ENCODE measurements at places on chromosomes 2 and 18. TPM values are rescaled to one million over a fixed set of nuclear protein-coding genes. Genes with fewer than 3 reads are reported as not detected.

- H3K27ac ChIP-seq, result no peak overlapping the region
- DNase-seq, result no peak
- H3K27me3 ChIP-seq, result no peaks in the 10 kb centered on the region
- H3K4me3 ChIP-seq, result no peak overlapping the region
- H3K4me1 ChIP-seq, result no peaks in the 10 kb centered on the region
Measured at GRCh38 chr2:65265671-65266045, 38.0 kb downstream of the ACTR2 start.

GRCh38 chr2:112749755-112750559, 14.5 kb downstream of the CKAP2L start:
- H3K4me1 ChIP-seq, result peaks cover 9% of the 10 kb centered on the region
- H3K27ac ChIP-seq, result no peak overlapping the region
- no peak overlapping the region for H3K4me3 ChIP-seq
- H3K27me3 ChIP-seq, result no peaks in the 10 kb centered on the region
- H3K36me3 ChIP-seq, result no peaks in the 10 kb centered on the region

- H3K4me1 ChIP-seq, result no peaks in the 10 kb centered on the region
- DNase-seq, result no peak
- H3K4me3 ChIP-seq, result no peak overlapping the region
- no peaks in the 10 kb centered on the region for H3K27me3 ChIP-seq
- H3K36me3 ChIP-seq, result no peaks in the 10 kb centered on the region
- no peak overlapping the region for H3K27ac ChIP-seq
Measured at GRCh38 chr2:72963423-72964145, 46.3 kb downstream of the EMX1 start.

- H3K27ac ChIP-seq, result no peak overlapping the region
- no peak for DNase-seq
- H3K27me3 ChIP-seq, result no peaks in the 10 kb centered on the region
- H3K4me3 ChIP-seq, result no peak overlapping the region
- H3K36me3 ChIP-seq, result no peaks in the 10 kb centered on the region
- H3K4me1 ChIP-seq, result no peaks in the 10 kb centered on the region
Measured at GRCh38 chr2:189249171-189249570, 69.6 kb upstream of the COL5A2 start.

DNA sequence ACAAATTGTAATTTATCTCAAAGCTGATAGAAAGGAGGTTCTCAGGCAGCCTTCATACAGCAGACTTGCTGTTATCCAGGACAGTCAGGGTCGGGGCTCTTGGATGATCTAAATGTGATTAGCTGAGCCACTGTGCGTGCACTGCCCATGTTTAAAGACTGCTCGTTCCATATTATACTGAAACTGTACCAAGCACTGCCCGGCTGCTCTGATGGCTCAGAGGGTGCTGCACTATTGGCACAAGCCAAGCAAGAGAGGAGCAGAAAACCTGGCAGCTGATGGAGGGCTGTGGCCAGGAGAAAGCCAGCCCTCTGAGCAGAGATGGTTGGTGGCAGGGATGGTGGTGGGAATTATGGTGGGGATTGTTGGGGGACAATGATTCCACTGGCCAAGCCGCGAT, 63.4 kb downstream of the COL6A3 start:
- H3K27me3 ChIP-seq, result no peaks in the 10 kb centered on the region
- no peak for DNase-seq
- H3K4me3 ChIP-seq, result no peak overlapping the region
- H3K36me3 ChIP-seq, result no peaks in the 10 kb centered on the region

GRCh38 chr2:221124532-221125240, 447.4 kb downstream of the EPHA4 start:
- no peak overlapping the region for H3K4me3 ChIP-seq

- H3K36me3 ChIP-seq, result no peaks in the 10 kb centered on the region
- H3K27me3 ChIP-seq, result peaks cover 5% of the 10 kb centered on the region
- peaks cover 25% of the 10 kb centered on the region for H3K4me1 ChIP-seq
- DNase-seq, result no peak
- H3K27ac ChIP-seq, result no peak overlapping the region
Measured at GRCh38 chr18:45833846-45834245, 8.4 kb downstream of the SIGLEC15 start.

- H3K4me1 ChIP-seq, result no peaks in the 10 kb centered on the region
- DNase-seq, result no peak
- no peak overlapping the region for H3K27ac ChIP-seq
- H3K4me3 ChIP-seq, result no peak overlapping the region
- no peaks in the 10 kb centered on the region for H3K27me3 ChIP-seq
Measured at GRCh38 chr2:2253172-2254016, 77.7 kb downstream of the MYT1L start.

GRCh38 chr2:109164739-109165221, 35.8 kb downstream of the SH3RF3 start:
- no peaks in the 10 kb centered on the region for H3K27me3 ChIP-seq
- H3K27ac ChIP-seq, result no peak overlapping the region
- H3K4me1 ChIP-seq, result peaks cover 5% of the 10 kb centered on the region
- H3K36me3 ChIP-seq, result no peaks in the 10 kb centered on the region
- H3K4me3 ChIP-seq, result no peak overlapping the region
- peak; percentile 22 for DNase-seq

- no peak overlapping the region for H3K27ac ChIP-seq
- H3K4me1 ChIP-seq, result no peaks in the 10 kb centered on the region
- no peaks in the 10 kb centered on the region for H3K27me3 ChIP-seq
- no peak for DNase-seq
Measured at GRCh38 chr18:75783566-75784281, 356.2 kb upstream of the SMIM21 start.

DNA sequence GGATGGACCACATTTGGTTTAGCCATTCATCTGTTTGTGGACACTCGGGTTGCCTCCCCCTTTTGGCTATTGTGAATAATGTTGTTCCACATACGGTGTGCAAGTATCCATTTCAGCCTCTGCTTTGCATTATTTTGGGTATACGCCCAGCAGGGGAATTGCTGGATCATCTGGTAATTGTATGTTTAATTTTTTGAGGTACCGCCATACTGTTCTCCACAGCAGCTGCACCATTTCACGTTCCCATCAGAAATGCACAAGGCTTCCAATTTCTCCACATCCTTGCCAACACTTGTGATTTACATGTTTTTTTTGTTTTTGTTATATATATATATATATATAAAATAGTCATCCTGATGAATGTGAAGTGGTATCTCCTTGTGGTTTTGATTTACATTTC, 54.6 kb upstream of the TWIST2 start:
- H3K27me3 ChIP-seq, result no peaks in the 10 kb centered on the region
- H3K4me3 ChIP-seq, result no peak overlapping the region
- H3K27ac ChIP-seq, result no peak overlapping the region
- no peaks in the 10 kb centered on the region for H3K4me1 ChIP-seq
- no peaks in the 10 kb centered on the region for H3K36me3 ChIP-seq
- DNase-seq, result no peak

DNA sequence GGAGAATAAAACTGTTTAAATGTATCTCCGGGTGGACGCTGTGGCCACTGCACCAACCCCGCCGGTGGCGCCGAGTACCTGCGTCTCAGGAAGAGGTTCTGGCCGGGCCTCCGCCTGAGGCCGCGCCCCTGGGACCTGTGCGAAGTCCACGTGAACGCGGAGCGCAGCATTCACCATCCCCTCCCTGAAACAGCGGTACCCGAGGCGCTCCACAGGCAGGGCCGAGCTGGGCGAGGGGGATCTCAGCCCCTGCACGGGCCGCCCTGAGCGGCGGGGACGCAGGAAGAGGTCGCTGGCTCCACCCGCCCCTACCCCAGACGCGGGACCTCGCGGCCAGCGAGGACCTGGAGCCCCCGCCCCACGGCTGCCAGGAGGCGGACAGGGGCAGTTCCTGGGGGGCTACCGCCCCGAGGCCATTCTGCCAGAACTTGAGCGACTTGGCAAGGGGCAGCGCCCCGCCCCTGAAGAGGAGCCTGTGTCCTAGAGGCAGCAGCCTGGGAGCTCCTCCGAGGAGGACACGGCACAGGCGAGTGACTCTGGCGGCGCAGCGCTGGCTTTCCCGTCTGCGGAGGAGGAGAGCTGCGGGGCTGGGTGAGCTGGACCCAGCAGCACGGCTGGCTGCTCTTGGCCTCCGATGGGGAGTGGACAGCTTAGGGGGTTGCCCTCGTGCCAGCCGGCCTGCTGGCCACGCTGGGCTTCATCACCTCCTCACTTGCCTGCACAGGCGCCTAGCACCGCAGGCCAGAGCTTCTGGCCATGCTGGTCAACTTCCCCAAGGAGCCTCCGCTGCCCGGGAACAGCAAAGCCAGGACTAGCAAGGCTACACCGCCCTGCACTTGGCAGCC, 9.7 kb upstream of the TEKT4 start:
- H3K4me1 ChIP-seq, result peaks cover 19% of the 10 kb centered on the region
- peak; percentile 14 for DNase-seq
- no peaks in the 10 kb centered on the region for H3K36me3 ChIP-seq
- no peak overlapping the region for H3K27ac ChIP-seq

DNA sequence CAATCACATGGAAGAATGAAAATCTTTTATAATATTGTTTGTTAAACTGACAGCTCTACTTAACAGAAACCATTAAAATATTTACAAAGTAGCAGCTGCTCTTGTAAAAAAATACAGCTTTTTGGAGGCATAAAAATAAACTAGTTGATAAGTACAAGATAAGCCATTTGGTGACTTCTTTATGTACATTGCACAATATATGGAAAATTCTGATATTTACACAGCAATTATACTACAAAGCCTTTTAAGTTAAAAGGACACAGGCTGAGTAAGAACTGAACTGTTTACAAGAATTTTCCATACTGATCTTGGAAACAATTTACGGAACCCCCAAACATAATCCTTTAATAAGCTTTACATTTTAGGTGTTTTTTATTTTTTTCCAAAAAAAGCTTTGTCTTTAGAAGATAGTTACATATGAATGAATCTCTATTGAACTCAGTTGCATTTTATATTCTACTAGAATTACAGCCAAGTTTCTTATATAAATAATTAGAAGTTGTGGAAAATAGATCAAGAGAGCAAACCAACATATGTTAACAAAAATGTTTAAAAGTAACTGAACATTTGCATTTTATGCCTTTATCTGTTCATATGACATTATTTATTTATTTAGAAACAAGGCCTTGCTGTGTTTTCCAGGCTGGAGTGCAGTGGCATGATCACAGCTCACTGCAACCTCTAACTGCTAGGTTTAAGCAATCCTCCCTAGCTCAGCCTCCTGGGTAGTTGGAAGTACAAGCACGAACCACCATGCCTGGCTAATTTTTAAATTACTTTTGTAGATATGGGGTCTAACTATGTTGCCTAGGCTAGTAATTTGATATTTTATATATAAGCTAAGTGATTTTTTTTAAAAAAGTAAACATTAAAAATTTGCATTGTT, 142.5 kb downstream of the OTX1 start:
- H3K4me3 ChIP-seq, result no peak overlapping the region
- DNase-seq, result no peak
- no peaks in the 10 kb centered on the region for H3K27me3 ChIP-seq
- H3K4me1 ChIP-seq, result peaks cover 10% of the 10 kb centered on the region
- no peak overlapping the region for H3K27ac ChIP-seq

DNA sequence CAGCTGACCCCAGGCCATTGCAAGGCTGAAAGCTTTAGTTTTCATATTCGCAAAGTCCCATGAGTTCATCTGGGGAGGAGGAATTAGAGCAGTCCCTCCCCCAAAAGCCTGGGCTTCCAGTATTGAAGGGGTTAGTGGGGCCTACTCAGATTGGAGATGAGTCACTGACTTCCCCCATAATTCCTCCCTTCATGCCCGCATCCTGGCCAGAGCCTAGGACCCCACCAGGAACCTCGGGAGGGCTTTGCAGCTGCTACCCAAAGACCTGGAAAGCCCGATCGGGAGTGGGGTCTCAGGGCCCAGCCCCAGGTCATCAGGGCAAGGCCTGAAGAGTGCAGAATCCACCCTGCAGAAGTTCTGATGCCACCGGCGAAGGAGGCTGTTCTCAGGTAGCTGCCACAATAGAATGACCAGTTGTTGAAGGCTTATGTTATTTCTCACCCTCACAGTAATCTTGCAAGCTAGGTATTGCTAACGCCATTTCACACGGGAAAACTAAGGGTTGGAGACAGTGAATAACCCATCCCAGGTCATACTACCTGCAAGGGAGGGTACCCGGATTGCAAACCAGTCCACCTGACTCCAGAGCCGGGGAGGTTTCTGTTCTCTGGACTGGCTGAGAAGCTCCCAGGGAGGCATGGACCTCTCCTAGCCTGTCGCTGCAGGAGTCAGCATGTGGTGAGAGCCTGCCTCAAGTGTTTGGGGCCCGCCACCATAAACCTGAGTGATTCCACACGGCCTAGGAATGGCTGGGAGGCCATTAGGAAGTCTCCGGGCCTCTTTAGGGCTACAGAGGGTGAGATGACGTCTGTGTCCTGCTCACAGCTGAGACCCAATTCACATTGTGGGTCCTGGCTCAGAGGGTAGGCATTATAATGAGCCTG, 5.8 kb upstream of the ARID5A start:
- DNase-seq, result no peak
- H3K36me3 ChIP-seq, result no peaks in the 10 kb centered on the region
- H3K4me1 ChIP-seq, result peaks cover 18% of the 10 kb centered on the region
- no peak overlapping the region for H3K27ac ChIP-seq
- no peaks in the 10 kb centered on the region for H3K27me3 ChIP-seq

GRCh38 chr2:28338046-28338817, 54.4 kb upstream of the FOSL2 start:
- H3K36me3 ChIP-seq, result no peaks in the 10 kb centered on the region
- H3K4me3 ChIP-seq, result no peak overlapping the region
- DNase-seq, result peak; percentile 45
- peaks cover 45% of the 10 kb centered on the region for H3K4me1 ChIP-seq

Gene C2orf66
- total RNA-seq, result 0.78 TPM

Gene SCN9A
- total RNA-seq, result 9.9 TPM

- no peaks in the 10 kb centered on the region for H3K27me3 ChIP-seq
- no peak overlapping the region for H3K4me3 ChIP-seq
- DNase-seq, result no peak
Measured at GRCh38 chr2:131641414-131642206, 113.9 kb downstream of the CCDC74A start.

DNA sequence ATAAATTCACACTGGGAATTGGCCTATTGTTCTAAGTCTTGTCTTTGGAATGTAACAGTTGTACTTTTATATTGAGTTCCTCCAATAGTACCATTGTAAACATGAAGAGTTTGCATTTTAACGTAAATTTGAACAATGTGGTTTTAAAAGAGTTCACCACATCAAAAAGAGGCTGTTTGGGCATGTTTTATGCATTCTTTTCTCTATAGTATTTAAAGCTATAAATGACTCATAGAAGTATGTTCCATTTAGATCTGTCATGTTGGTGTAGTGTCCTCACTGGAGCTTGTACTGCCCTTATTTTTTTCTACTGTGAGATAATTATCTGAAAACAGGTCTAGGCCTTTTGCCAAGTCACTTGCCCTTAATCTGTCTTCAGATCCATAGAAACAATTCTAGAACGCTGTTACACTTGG, 141.9 kb downstream of the RHBDD1 start:
- DNase-seq, result no peak
- H3K36me3 ChIP-seq, result no peaks in the 10 kb centered on the region
- H3K4me1 ChIP-seq, result no peaks in the 10 kb centered on the region
- H3K27me3 ChIP-seq, result no peaks in the 10 kb centered on the region
- no peak overlapping the region for H3K4me3 ChIP-seq

Gene PLCL1
- 2.9 TPM for total RNA-seq

DNA sequence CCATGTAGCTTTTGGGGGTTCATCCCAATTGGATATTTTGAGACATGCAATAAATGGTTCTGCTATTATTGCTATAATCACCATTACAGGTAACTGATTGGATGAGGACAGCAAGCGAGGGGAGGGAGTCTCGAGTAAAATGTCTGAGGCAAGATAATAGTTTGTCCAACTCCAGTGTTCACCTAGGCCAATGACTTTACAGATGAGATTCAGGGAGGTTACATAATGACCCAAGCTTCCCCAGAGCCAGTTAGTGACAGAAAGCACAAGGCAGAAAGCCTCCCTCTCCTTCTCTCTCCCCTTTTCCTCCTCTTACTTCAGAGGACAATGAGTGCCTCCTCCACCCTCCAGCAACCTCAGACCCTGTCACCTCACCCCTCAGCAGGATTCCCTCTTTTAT, 98.4 kb upstream of the GLS start:
- H3K27ac ChIP-seq, result no peak overlapping the region
- no peaks in the 10 kb centered on the region for H3K36me3 ChIP-seq
- no peak overlapping the region for H3K4me3 ChIP-seq
- H3K27me3 ChIP-seq, result no peaks in the 10 kb centered on the region
- peaks cover 11% of the 10 kb centered on the region for H3K4me1 ChIP-seq
- DNase-seq, result no peak
